ENCODE measurements at places on chromosomes 7 and 10.

DNA sequence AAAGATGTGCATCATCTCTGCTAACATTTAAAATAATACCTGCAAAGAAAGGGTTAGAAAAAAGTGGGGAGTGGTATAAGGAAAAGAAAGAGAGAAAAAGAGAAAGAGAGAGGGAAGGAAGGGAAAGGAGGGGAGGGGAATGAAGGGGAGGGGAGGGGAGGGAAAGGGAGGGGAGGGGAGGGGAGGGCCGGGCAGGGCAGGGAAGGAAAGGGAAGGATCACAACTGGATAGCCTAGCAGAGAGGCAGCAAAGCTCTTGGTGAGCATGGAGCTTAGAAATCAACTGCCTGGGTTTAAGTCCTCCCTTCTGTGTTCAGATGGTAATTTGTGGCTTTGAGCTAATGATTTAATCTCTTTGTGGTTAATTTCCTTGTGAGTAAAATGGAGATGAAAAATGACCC, 5.4 kb upstream of the FAM237B start:
- no peak for DNase-seq

DNA sequence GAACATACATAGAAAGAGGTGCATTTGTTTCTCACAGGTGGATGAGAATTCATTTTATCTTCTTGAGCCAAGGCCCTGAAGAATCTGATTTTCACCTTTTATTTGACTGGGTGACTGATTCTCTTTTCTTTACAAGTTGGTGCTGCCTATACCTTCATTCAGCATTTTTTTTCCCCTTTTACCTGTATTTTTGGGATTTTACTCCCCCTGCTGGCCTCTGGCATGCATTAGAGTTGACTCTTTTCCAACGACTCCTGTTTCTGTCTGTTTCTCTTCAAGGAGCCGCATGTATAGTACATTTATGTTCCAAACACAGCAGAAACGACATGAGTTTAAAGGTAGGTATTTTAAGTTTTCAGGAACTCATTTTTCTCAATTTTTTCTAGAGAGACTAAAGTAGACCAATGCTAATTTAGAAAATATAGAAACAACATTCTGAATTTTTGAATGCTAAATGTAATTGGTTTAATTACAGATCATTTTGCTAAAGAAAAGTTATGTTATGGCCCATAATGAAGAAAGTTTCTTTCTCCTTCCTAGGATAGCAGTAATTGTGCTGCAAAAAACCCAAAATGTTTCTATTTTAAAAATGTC, 149.8 kb upstream of the HDAC9 start:
- DNase-seq = peak; percentile 68

GRCh38 chr10:129864601-129865126, 99.4 kb downstream of the EBF3 start:
- no peak for DNase-seq

DNA sequence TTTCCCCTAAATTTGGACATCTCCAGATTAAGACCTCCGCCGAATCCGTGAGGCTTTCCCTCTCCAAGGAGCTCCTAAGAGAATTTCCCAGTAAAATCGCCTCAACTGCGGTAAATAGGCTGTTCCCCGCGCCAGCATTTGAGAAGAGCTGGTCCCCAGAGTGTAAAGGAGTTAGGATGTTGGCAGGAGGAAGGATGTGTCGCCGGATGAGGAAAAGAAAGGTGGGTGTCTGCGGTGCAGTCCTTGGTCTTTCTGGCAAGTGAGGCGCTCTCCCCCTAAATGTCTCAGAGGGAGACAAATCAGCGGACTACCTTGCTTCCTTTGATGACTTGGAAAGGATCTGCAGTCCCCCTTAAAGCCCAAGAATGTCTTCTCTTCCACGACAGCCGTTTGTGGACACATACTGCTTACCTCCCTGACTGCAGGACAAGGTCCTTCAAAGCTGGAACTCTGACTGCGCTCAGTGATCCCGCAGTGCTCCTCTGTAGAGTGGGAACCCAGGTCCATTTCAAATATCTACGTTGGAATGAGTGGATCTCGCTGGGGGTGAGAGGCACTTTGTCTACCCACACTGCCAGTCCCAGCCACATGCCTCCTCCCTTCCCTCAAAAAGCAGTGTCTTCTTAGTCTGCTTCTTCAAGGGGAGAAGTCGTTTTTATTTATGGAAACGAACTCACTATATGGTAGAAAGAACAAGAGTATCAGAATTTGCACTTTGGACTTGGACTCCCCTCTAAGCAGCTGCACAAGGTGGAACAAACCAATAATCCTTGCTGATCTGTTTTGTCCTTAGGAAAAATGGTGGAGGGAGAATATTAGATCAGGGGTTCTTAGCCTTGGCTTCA, 1.1 kb upstream of the DLG5 start:
- DNase-seq = peak; percentile 50

DNA sequence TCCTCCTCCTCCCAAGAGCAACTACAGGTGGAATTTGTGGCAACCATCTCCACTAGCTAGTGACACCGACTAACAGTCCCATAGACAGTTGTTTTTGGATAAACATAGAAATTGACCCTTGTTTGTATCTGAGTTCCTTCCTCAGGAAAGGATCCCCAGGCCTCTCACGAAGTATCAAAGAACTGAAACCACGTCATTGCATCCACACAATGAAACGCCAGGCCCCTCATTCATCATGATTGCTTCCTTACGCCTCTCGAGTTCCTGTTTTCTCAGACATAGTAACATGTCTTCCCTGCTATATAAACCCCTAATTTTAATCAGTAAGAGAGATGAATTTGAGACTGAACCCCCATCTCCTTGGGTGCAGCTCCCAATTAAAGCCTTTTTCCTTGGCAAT, 18.1 kb downstream of the SLC35G1 start:
- no peak for DNase-seq

GRCh38 chr7:149317986-149318672, 56.1 kb downstream of the ZNF783 start:
- DNase-seq = no peak

GRCh38 chr10:116307455-116307854, 16.8 kb upstream of the CCDC172 start:
- no peak for DNase-seq

- no peak for DNase-seq
These were observed 77.3 kb downstream of the LRRN3 start for GRCh38 chr7:111168182-111168581.

GRCh38 chr7:149834601-149835000, 3.6 kb upstream of the ZNF862 start:
- DNase-seq = no peak

- no peak for DNase-seq
These were observed 997.2 kb upstream of the GHITM start for GRCh38 chr10:83142074-83142563.

GRCh38 chr10:29634764-29635625, at the start of gene SVIL:
TSS of gene SVIL (minus strand) at chr10:29634971. CDS start at chr10:29555058, 79,913 bp downstream.
- DNase-seq = peak; percentile 32

GRCh38 chr7:127812540-127812939, 160.5 kb downstream of the SND1 start:
- DNase-seq = no peak

- no peak for DNase-seq
These were observed 141.6 kb downstream of the PKD1L1 start for GRCh38 chr7:47806701-47807103.

GRCh38 chr10:100621360-100622205, 85.8 kb downstream of the HIF1AN start:
- no peak for DNase-seq

DNA sequence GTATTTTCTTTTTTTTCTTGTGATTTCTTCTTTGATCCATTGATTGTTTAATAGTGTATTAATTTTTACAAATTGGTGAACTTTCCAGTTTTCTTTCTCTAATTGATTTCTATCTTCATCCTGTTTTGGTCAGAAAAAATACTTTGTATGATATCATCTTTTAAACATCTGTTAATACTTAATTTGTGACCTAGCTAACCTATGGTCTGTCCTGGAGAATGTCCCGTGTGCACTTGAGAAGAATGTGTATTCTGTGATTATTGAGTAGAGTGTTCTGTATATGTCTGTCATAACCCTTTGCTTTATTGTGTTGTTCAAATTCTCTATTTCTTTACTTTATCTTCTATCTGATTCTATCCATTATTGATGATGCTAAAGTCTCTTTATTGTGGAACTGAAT, 65.8 kb upstream of the ZEB1 start:
- DNase-seq = no peak

GRCh38 chr10:38093816-38094157, 350 bp upstream of the ZNF37A start:
- no peak for DNase-seq

GRCh38 chr10:131748831-131749766, 151.7 kb upstream of the PPP2R2D start:
- DNase-seq = peak; percentile 68

- DNase-seq = no peak
These were observed 72.8 kb downstream of the CARD11 start for GRCh38 chr7:2970861-2971260.

DNA sequence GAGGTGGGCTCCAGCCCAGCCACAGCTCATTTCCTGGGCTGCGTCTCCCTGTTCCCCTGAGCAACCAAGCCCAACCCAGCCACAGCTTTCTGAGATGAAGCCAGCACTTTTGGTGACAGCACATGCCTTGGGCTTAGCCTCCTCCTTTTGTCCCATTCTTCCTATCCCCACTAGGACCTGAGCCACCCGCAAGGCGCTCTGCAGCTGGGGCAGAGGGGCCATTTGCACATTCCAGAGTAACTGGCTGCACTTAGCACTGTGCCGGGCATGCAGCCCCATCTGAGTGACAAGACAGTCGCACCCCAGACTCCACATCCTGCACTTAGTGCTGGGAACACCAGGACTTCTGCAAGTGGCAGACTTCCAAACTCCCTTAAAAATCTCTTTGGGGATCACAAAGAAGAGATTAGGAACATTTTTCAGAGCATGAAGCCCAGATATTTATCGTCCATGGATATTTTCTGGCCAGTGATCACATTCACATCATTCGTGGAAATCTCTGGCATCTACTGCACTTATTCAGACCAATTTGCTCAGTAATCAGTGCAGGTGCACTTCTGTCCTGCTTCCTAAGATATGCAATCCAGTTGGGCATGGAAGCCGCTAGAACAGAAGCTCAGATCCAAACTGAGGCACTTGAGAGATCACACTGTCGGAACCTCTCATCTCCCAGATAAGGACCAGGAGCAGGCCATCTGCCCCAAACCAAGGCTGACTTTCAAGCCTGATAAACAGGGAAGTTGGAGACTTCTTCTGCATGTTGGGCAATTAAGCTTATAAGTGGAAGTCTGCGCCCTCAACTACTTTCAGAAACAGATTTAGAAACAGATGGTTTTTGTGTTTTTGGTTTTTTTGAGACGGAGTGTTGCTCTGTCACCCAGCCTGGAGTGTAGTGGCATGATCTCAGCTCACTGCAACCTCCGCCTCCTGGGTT, 26.4 kb downstream of the CHST15 start:
- peak; percentile 80 for DNase-seq

DNA sequence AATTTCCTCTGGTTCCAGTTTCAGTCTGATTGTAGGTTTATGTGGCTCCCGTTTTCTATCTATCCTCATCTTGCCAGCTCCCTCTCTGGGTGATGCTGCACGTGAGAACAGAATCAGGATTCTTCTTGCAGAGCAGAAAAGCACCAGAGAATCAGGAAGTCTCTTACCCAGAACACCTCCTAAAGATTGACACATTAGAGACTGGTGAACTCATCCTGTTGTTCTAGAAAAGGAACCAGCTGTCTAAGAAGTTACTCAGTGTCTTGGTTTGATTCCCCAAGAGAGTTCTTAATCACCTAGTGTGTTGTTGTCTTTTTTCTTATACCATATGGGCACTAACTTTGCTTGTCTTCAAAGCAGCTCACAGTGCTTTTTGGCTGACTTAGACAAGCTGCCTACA, 152.4 kb downstream of the DGKI start:
- no peak for DNase-seq

GRCh38 chr7:130154501-130155317, 50.5 kb downstream of the TMEM209 start:
- DNase-seq = peak; percentile 46

DNA sequence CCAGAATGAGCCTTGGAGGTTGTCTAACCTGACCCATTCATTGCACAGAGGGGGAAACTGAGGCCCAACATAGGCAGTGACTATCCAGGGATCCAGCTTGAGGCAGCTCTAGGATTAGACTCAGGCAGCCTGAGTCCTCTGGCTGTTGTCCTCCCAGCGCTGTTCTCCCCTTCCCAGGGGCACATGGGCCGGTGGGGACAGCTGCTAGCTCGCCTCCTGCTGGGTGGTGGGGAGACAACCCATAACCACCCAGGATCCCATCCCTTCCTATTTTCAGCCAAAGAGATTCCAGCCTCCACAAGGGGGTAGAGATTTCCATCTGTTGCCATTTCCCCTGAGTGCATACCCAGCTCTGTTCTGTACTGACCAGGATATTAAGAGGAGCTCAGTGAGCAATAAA, 145.1 kb upstream of the GPR26 start:
- no peak for DNase-seq

- peak; percentile 45 for DNase-seq
These were observed 41.3 kb upstream of the HPSE2 start for GRCh38 chr10:99276848-99277486.

DNA sequence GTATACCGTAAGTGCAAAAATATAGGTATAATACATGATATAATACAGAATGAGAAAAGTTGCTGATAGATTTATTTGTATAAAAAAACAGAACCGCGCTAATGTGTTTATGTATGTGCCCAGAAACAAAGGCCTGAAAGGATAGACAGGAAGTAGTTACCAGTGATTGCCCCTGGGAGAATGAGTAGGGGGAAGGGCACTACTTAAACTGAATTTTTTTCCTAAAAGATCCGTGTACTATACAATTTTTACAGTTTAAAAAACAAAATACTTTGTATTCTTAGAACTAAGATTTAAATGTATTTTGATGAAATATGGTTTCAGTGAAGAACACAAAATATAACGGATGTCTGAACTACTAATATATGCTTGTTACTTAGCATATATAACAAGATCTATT, 2.9 kb downstream of the IPMK start:
- no peak for DNase-seq

GRCh38 chr10:24847112-24848070, 105.0 kb downstream of the PRTFDC1 start:
- no peak for DNase-seq

DNA sequence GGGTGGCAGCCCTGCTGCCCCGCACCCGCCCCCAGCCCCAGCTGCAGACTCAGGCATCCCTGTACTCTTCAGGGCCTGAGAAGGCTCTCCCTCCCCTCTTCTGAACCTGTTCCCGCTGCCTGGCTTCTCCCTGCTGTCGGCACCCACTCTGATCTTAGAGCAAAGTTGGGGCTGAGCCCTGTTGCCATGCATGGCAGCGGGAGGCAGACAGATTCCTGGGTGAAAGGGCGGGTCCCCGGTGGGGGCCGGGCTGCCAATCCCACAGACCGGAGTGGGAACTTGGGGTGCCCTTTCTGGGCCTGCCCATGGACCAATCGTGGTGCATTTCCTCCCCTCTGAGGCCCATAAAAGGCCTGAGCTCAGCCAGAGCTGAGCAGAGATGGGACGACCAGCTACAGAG, 80.7 kb downstream of the SPDYE5 start:
- no peak for DNase-seq

- DNase-seq = no peak
These were observed 676.4 kb upstream of the NRP1 start for GRCh38 chr10:34010891-34011290.

GRCh38 chr7:99399597-99399996, 8.8 kb downstream of the PDAP1 start:
- no peak for DNase-seq

GRCh38 chr7:47231032-47231431, 350.9 kb downstream of the TNS3 start:
- no peak for DNase-seq

- DNase-seq = no peak
These were observed 3.1 kb downstream of the ASB15 start for GRCh38 chr7:123604739-123605138.
